ENCODE measurements at places on chromosomes 13 and 19.
A peak's percentile ranks its signal among the peaks of the same experiment; 100 is the strongest.

- DNase-seq: no peak
These were observed 43.0 kb downstream of the CARS2 start for GRCh38 chr13:110662777-110663443.

DNA sequence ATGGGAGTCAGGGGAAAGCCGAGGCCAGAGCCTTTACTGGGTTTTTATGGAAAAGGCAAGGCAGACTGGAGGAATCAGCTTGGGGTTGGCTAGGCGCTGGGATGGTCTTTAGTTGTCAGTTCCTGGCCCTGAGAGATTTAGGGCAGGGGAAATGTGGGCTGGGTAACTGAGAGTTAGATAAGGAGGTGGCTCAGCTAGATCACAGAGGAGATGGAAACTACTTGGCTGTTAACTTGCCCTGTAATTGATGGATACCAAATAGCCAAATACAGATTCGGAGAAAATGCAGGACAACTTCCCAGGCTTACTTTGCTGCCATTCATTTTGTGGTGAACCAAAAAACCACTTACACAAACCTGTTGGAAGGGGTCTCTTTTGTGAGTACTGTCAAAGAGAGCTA, 54.0 kb downstream of the LRCH1 start:
- DNase-seq: no peak

- no peak for DNase-seq
These were observed 3.3 kb upstream of the AP3D1 start for GRCh38 chr19:2154587-2155075.

DNA sequence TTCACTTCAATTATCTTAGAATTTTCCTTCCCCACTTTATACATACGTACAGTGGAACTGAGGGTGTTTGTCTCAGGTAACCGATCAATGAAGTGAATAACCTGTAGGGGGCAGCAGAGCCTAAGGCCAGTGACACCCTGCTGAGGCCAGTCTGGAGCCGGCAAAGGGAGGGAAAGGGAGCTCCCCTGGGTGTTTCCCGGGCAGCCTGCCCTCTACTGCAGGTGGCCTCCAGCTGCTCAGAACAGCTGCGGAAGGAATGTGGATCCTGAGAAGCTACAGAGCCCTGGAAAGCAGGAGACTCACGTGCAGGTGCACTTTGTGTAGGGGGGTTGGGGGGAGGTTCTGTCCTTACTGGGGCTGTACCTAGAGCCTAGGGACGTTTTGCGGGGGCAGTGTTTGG, 832 bp upstream of the ZNF491 start:
- peak; percentile 68 for DNase-seq

GRCh38 chr13:34108410-34108809, 290.5 kb downstream of the RFC3 start:
- DNase-seq: no peak

DNA sequence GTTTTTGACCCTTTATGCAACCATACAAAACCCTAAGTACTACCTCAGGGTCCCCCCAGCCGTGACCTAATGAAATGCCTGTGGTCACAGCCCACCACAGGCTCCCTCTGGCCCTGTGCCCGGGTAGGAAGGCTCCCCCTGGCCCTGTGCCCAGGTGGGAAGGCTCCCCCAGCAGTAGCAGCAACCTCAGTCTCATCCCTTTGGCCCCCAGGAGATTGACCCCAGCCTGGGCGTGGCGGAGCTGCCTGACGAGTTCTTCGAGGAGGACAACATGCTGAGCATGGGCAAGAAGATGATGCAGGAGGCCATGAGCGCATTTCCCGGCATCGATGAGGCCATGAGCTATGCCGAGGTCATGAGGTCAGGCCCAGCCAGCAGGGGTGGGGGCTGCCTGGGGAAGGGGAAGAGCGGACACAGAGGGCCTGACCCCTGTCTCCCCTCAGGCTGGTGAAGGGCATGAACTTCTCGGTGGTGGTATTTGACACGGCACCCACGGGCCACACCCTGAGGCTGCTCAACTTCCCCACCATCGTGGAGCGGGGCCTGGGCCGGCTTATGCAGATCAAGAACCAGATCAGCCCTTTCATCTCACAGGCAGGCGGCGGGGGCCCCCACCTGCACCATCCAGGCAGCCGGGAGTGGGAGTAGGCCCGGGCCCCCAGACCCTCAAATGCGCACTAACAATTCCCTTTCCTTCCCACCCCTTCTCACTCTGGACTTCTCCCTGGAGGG, 6.3 kb upstream of the BEST2 start:
- DNase-seq: no peak

DNA sequence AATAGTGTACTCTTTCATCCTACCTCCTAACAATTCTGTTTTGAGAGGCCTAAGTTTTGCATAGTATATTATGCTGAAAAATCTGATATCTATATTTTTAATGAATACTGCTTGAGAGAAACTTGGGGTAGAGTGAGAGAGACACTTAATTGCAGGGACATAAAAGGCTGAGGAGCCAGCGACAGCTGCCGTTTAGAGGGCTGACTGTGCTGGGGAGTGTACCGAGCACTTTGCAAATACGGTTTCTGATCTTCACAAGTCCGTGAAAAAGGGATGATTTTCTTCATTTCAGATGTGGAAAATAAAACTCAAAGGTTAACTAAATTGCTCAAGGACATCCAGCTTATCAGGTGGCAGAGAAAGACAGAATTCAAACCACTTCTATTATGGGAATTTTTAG, 97.4 kb downstream of the CAB39L start:
- DNase-seq: no peak

GRCh38 chr13:51794964-51795363, 9.0 kb downstream of the DHRS12 start:
- no peak for DNase-seq

- DNase-seq: no peak
These were observed 21.3 kb upstream of the S1PR4 start for GRCh38 chr19:3157096-3157845.

- no peak for DNase-seq
These were observed 20.5 kb upstream of the SLC7A10 start for GRCh38 chr19:33245948-33246708.

DNA sequence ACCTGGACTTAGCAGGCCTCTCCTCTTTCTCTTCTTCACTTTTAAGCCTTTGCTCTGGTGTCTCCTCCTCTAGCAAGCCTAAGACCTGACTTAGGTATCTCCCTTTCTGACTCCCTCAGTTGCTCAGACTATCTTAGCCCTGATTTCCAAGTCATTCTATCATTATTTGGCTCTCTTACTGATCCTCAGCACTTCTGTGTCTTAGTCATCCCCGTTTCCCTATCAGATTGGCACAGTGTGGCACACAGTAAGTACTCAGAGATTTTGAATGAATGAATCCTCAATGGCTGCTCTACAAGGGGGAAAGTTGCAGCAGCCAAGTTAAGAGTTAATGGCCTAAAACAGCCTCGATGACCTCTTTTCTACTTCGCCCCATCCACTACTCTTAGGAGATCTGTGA, 8.2 kb downstream of the KCTD12 start:
- no peak for DNase-seq

GRCh38 chr13:46348961-46349360, 38.1 kb downstream of the RUBCNL start:
- DNase-seq: no peak

DNA sequence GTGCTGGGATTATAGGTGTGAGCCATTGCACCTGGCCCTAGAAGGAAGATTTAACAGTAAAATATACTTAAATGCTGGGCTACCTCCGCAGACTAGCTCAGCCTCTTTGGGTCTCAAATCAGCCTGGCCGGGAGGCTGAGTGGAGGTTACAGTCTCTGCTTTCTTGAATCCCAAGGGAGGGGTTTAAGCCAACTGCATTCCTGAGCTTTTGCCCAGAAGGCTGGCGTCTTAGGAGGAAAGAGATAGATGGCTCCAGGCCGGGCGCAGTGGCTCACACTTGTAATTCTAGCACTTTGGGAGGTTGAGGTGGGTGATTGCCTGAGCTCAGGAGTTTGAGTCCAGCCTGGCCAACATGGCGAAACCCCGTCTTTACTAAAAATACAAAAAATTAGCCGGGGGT, 623 bp upstream of the C5AR1 start:
- no peak for DNase-seq

DNA sequence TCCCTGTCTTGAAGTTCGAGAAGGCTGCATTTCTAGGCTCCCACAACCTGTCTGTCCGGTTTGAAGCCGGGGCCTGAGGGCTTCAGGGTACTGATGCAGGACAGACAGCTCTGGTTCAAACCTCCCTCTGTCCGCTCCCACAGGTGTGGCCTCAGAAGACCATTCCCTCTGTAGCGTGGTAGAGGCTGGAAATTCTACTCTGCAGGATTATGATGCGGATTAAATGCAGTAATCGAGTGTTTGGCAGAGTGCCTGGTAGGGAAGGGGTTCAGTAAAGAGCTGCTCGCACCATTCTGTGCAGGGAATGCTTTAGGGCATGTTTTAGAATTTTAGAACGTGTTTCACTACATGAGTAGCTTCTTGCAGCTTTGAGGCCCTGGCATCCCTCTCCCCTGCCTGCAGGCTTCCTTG, 30.5 kb downstream of the PPP1R37 start:
- DNase-seq: no peak

GRCh38 chr19:29806098-29806866, 5.5 kb upstream of the CCNE1 start:
- no peak for DNase-seq

DNA sequence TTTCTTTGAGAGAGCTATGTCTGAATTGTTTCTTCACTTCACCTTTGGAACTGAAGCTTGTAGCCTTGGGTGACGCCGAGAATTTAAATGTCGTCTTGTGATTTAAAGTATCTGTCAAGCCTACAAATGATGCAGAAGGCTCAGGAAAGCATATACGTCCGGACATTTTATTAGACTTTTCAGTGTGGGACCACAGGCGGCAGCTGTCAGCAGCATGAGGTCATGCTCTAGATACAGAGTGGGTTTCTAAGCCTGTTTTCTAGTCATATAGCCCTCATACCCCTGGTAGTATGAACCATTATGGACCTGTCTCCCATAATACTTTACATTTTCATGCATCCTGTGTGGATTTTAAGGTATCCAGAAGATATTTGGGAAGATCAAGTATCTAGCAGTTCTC, 212.3 kb downstream of the ATP8A2 start:
- no peak for DNase-seq

- peak; percentile 62 for DNase-seq
These were observed 7.7 kb downstream of the PGLYRP1 start for GRCh38 chr19:46014941-46015686.

GRCh38 chr19:720345-721160, 11.8 kb downstream of the PALM start:
- DNase-seq: no peak

GRCh38 chr13:112065521-112065866, 1.5 kb upstream of the SOX1 start:
- DNase-seq: no peak

GRCh38 chr19:37594982-37595382, 306 bp downstream of the ZNF540 start:
- DNase-seq: peak; percentile 39

- no peak for DNase-seq
These were observed 4.2 kb downstream of the SPINT2 start for GRCh38 chr19:38268539-38268938.

- no peak for DNase-seq
These were observed 41.0 kb upstream of the ZNF91 start for GRCh38 chr19:23436318-23436717.

DNA sequence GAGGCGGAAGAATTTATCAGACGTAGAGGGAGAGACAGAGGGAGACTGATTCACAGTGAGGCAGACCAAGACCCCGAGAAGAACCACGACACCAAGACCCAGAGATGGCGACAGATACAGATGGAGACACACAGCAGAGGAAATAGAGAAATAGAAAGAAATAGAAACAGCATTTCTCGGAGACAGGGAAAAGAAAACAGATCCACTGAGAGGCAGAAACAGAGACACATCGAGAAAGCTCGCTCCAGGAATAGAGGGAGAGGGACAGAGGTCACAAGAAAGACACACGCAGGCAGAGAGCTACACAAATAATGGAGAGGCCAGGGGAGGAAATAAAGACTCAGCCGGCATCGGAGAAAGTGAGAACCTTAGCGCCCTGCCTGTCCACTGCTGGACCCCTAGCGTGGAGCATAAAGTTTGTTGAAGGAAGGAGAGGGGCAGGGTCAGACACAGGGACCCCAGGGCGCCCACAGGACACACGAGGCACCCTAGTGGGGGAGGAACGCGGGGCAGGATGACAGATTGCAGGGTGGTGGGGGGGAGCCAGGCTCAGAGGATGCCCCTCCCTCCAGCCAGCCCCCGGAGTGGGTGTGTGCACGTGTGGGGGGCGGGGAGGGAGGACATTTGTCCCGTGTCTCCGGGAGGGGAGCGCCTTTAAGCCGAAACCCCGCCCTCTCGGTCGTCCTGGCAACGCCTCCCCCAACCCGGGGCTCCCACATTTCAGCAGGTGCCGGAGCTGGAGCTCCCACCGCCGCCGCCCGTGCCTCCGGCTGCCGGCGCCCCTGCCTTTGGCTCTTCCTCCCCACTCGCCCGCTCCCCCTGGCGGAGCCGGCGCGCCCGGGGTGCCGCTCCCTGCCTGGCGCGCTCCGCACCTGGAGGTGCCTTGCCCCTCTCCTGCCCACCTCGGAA, at the start of gene PRKCG:
Gene PRKCG, plus strand, starts transcription at position 716 of the 909 bp plus-strand sequence. CDS start 298 bp downstream, outside the sequence.
- DNase-seq: peak; percentile 43

DNA sequence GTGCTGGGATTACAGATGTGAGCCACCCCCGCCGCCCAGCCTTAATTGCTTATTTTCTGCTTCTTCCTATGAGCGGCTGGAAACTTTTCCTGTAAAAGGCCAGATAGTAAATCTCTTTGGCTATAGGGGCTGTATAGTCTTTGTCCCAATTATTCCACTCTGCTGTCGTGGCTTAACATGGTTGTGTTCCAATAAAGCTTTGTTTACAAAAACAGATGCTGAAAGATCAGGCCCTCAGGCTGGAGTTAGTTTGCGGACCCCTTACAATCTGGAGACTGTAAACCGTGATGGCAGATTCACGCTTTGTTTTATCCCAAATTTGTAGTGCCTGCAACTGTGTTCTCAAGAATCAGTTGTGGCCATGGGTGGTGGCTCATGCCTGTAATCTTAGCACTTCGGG, 10.7 kb downstream of the KCNC3 start:
- DNase-seq: no peak

DNA sequence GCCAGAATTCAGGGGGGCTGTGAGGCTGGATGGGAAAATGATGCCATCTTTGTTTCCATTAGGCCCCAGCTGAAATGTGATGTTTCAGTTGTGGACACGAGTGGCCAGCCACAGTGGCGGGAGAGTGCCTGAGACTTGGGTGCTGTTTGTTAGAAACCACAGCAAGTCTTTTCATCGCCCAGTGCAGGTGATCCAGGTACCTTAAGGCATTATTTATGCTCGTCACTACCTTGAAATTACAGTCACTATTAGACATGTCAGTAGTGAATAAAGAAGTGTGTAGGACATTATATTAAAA, 82.5 kb upstream of the TM9SF2 start:
- no peak for DNase-seq

GRCh38 chr13:44978328-44978727, 10.9 kb downstream of the NUFIP1 start:
- no peak for DNase-seq

GRCh38 chr19:38264486-38265212, at the start of gene SPINT2:
Gene SPINT2 (plus strand): TSS chr19:38264573. CDS start chr19:38264893, 320 bp downstream.
- peak; percentile 44 for DNase-seq

- DNase-seq: no peak
These were observed 62.4 kb upstream of the RNF113B start for GRCh38 chr13:98239162-98240076.

- DNase-seq: no peak
These were observed 83.6 kb upstream of the ARHGEF7 start for GRCh38 chr13:111031531-111031961.

- no peak for DNase-seq
These were observed 6.5 kb upstream of the HNRNPM start for GRCh38 chr19:8438236-8438635.

- DNase-seq: no peak
These were observed 298.8 kb downstream of the NDFIP2 start for GRCh38 chr13:79779761-79780160.

GRCh38 chr13:67341406-67341805, 111.3 kb upstream of the PCDH9 start:
- DNase-seq: no peak
